Sigmoid colon (tissue), 7 donors: ENCODE measurements at places on chromosomes 7 and 10.

DNA sequence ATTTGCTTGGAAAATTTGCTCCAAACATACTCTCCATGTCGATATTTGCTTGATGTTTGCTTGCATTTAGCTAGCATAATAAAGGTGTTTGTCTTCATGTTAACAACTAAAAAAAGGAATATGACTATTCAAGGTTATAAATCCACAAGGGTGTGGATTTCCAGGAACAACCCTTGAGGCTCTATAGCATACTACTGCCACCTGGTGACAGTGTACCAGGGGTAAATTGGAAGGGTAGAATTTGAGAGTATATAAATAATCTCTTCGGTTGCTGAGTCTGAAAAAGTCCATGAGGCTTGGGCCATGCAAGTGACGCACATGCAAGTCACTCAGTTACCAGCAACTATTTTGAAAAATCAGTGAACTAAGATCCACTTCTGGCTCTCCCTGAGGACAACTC, 68.4 kb downstream of the SLIT1 start:
- no peak for DNase-seq

DNA sequence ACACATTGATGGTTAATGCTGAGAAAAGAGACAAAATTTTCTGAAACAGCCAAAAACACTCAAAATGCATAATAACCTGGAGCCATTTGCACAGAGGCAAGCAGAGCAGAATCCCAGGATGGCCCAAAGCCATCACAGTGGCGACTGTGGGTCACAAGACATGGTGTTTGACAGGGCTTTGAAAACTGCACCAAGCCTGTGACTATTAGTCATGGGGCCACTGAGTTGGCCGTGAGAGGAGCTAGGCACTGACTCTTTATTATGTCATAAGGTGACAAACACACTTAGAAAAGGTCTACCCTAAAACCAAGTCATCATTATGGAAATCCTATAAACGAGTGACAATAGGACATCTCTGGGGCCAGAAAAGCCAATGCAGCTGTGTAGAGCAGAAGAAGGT, 23.9 kb downstream of the DRGX start:
- DNase-seq, result no peak

DNA sequence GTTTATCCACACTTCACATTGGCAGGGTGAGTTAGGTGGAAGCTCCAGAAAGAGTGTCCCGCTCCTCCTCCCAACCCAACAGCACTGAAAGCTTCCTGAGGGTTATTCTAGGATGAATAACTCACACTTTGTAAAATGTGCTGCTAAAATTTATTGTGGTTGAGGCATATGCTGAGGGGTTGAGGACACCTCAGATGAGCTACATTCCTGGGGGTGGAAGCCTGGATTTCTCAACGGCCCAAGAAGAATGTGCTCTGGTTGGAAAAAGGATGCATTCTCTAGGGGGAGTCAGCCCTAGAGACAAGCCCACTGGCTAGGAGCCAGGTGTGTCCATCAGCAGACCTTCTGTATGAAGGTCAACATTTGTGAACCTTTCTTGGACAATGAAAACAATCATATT, 91.5 kb upstream of the PDE1C start:
- no peak for DNase-seq

- DNase-seq, result no peak
Observed at GRCh38 chr10:126930131-126930882, 25.1 kb downstream of the DOCK1 start.

DNA sequence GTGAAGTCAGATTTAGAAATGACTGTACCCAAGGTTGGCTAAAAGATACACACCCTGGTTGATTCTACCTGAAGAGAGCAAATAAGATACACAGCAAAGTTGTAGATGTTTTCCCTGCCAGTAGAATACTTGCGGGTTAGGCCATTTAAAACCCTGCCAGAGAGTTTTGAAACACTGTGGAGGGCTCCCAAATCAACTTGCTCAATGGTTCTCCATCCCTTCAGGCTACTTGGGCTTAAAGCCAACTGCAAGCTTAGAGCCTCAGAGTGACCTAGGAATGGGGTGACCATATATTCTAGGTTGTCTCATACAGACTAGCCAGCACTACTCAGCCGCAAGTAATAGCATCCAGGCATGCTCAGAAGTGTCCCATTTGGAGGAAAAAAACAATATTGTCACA, 10.0 kb downstream of the CAV1 start:
- DNase-seq, result peak; percentile 77

DNA sequence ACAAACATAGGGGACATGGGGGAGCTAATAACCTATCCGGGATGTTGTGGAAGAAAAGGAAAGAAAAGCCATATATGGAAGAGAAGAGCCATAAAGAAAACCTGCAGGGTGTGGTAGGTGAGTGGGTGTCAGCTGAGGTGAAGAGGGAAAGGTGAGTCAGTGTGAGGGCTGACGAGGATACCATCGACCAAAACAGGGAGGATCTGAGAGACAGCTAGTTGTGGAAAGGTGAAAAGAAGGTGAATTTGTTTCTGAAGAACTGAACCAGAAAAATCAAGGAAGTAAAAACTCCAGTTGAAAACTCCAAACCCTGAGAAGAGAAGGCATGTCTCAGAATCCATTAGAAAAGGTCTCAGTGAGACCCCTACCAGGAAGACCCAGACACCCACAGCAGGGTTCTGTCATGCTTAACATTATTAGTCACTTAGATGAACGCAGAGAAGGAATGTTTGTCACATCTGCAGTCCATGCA, 4.1 kb downstream of the BLNK start:
- DNase-seq, result no peak

DNA sequence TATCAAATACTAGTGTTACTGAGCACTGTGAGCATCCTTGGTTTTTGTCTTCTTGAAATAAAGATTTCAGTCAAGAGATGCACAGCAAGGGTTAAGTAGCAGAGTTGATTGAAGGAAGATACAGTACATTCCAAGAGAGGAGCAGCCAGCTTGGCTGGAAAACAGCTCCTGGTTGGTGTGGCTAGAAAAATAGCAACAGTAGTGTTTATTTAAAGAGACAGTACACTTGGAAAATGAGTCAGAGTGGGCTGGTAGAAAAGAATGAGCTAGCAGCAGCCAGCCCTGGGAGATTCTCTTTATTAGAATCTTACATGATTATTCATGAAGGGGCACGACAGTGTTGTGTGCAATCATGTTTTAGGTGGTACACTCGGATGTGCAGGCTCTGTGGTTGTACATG, 1016.4 kb upstream of the SORCS1 start:
- DNase-seq, result no peak

DNA sequence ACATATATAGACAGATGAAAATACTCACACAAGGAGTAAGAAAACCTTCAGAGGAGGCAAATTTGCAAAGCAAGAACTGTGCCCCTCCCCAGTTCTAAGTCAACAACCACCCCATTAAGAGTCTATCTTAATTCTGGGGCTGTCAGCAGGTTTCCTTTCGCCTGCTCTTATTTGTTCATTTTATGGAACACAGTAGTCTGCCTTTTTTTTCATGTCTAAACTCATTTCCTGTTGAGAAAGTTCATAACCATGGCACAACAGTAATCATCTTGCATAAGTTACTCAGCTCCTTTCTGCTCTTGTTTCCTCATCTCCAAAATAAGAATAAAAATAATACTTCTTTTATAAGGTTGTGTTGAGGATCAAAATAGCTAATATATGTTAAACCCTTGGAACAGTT, 25.8 kb upstream of the AMPH start:
- no peak for DNase-seq

DNA sequence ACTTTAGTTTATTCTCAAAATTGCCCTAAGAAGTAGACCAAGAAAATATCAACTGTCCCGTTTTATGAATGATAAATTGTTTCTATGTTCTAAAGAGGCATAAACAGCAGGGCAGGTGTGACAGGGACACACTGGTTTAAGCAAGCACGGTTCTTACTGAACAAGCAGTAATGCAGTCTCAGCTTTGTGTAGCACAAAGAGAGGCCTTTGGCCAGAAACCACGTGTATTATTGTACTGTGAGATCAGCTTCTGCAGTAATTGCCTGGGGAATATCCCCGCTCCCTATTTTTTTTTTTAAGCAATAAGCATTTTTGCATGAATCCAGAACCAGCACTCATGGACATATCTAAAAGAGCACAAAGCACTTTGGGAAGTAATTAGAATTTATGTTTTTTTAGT, 255.4 kb downstream of the WDR11 start:
- DNase-seq, result no peak

- DNase-seq, result no peak
Observed at GRCh38 chr10:98374217-98374985, 40.6 kb downstream of the PYROXD2 start.

- DNase-seq, result no peak
Observed at GRCh38 chr10:98469001-98469931, 22.5 kb upstream of the HPS1 start.

DNA sequence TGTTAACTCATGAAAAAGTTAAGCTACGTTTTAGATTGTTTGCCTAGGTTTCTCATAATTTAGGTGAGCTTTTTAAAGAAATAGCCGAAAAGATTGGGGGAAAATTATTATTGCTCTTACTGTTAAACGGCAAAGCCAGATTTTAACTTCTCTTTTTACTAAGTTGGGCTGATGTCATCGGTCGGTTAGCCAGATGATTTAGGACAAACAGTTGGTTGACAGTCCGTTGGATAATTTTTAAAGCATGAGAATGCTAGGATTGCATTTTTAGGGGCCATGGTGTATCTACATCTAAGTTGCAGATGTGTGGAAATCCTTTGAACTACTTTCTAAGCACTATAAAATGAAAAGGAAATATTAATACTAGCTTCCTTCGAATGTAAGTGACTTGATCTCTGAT, 280.9 kb upstream of the AKR1E2 start:
- DNase-seq, result no peak

GRCh38 chr10:50908366-50908765, 22.9 kb upstream of the A1CF start:
- DNase-seq, result no peak

DNA sequence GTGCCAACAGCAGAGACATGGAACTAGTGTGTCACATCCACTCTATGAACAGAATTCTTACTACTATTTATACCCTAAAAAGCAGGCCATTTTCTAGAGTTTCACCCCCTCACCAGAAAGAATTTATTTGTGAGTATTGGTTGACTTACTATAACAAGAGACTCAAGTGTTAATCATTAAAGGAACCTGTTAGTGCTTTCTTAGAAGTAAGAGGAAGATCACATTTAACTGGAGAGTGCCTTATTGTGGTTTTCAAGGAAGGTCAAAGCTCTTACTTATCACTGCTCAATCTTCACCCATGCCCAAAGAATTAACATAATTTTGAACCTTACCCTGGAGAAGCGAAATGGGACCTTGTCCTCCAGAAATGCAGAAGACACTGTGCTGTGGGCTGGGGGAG, 169.3 kb upstream of the PRSS1 start:
- no peak for DNase-seq

DNA sequence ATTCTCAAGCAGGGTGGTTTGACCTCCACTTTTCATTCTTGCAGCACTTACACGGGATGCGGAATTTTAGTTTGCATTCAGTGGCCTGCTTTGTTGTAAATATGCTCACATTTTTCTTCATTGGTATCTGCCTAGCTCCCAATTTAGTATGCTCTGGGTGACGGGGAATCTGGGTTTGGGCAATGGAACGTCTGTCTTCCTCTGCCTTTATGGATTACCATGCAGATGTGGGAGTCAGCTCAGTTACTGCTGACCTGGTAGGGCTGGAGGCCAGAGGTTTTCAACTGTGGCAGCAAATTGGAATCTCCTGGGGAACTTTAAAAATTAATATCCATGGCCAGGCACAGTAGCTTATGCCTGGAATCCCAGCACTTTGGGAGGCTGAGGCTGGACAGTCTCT, 161.6 kb downstream of the CAMK1D start:
- DNase-seq, result no peak
